ENCODE measurements at places on chromosomes 1 and 21. TPM values are rescaled to one million over a fixed set of nuclear protein-coding genes. Genes with fewer than 3 reads are reported as not detected.

- H3K4me1 ChIP-seq = no peaks in the 10 kb centered on the region
- no peak for DNase-seq
- H3K27ac ChIP-seq = no peak overlapping the region
- H3K27me3 ChIP-seq = no peaks in the 10 kb centered on the region
- no peak overlapping the region for H3K4me3 ChIP-seq
Measured at GRCh38 chr1:236576004-236576403, 28.3 kb downstream of the HEATR1 start.

DNA sequence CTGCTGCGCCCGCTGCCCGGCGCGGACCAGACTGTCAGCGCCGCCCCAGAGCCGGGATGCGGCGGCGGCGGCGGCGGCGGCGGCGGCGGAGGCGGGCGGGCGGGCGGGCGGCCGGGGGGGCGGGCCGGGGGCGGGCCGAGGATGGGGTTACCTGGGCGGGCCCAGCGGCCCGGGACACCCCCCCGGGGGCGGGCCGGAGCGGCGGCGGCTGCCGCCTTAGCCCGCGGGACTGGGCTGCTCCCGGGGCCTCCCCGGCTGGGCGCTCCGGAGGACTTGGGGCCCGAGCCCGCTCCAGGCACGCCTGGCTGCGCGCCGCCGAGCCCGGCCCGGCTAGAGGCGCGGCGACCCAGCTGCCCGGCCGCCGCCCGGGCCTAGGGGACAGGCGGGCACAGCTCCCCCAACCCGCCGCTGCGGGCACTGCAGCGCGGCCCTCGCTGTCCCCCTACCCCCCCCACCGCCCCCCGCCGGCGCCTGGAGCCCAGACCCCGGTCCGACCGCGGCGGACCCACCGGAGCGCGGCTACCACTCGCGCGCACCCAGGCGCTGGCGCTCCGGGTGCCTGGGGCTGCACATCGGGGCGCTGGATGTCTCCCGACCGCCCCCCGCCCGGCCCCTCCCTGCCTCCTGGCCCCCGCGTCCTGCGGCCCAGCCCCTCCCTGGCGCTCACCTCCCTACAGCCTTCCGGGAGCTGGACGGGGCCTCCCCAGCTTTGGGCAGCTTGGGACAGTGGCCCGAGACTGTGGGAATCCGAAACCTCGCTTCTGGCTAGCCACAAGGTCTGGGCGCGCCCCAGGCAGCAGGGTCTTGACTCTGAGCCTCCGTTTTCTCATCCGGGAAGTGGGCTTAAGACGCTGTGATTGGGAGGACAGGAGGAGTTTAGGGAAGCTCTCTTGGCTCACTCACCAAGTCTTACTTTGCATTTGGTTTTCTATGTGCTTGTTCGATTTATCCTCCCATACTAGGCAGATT lies at the start of gene WNT4:
Gene WNT4 (minus strand): TSS at position 33 of the 969 bp plus-strand sequence. CDS start 175 bp downstream, outside the sequence.
- DNase-seq = no peak
- peaks cover 8% of the 10 kb centered on the region for H3K4me1 ChIP-seq
- no peak within 1 kb of the TSS for H3K27ac ChIP-seq
- H3K27me3 ChIP-seq = peaks cover 40% of the 10 kb centered on the region
- H3K36me3 ChIP-seq = no peaks in the 10 kb centered on the region

GRCh38 chr1:115429884-115430283 lies 91.8 kb upstream of the NGF start:
- H3K36me3 ChIP-seq = no peaks in the 10 kb centered on the region
- H3K27me3 ChIP-seq = no peaks in the 10 kb centered on the region
- no peak overlapping the region for H3K4me3 ChIP-seq
- H3K27ac ChIP-seq = no peak overlapping the region
- no peak for DNase-seq
- H3K4me1 ChIP-seq = peaks cover 12% of the 10 kb centered on the region

The MPL gene
- total RNA-seq = 0.35 TPM

The GJA5 gene
- 15.8 TPM for total RNA-seq

The KCNQ4 gene
- 2.5 TPM for total RNA-seq

The PLXNA2 gene
- 18.0 TPM for total RNA-seq

The ADAMTS5 gene
- 3.1 TPM for total RNA-seq

The CD5L gene
- total RNA-seq = 0.19 TPM
